ENCODE measurements at places on chromosomes 7 and 10.
A peak's percentile ranks its signal among the peaks of the same experiment; 100 is the strongest.

GRCh38 chr7:106288263-106288662, 3.5 kb upstream of the NAMPT start:
- no peak for DNase-seq

DNA sequence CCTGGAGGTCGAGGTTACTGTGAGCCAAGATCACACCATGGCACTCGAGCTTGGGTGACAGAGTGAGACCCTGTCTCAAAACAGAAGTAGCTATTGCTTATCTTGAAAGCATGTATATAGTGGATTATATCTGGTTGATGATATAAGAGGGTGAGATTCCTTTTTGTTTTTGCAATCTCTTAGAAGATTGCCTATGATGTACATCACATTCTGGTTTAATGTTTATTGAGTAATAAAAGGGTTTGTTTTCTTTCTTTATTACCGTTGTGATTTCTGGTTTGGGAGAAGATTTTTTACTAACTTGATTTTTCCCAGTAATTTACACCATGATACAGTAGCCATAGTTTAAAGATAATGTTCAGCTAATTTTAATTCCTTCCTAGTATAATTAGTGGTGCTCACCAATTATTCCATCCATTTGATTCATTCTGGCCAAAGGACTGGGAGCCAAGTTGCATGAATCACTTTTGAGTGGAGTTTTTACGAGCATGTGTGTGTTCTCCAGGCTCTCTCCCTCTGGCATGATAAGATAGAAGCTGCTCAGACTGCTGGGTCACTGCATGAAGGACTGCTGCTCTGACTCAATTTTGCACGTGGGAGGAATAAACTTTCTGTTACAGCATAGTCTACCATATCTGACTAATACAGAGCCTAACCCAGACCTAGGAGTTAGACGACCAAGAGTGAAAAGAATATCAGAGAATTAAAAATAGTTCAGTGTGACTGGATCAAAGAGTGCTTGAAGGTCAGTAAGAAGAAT, 13.5 kb upstream of the TSPAN13 start:
- DNase-seq: peak; percentile 72

DNA sequence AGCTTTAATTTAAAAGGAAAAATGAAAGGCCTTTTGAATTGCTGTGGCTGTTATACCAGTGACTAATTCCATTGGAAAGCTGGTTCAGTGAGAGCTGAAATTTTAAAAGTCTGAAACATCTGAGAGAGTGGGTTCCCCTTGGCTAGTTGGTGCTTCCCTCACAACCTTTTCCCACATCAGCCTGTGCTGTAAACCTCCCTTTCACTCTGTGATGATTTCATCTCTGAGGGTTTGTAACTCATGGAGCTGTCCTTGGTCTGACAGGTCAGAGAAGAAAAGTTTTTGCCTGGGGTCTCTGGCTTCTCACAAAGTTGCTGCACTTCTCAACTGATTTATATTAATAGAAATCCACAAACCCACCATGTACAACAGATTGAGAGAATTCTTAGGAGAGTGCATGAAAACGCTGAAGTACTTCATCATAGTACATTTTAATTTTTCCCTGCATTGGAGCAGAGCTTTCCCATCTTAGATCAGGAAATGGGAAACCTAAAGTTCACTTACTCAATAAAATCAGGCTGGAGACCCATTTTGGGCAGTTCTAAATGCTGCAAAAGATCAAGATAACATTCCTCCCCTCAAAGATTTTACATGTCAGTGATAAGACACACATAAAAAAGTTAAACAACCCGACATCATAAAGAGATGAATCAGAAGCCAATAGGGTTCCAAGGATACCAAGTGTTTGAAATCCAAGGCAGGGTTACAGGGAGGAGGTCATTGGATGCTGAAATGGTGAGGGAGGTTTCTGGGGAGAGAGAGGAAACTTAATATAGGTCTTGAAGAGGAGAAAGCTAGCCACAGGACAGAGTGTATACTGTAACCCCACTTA, 157.0 kb upstream of the MKLN1 start:
- no peak for DNase-seq

DNA sequence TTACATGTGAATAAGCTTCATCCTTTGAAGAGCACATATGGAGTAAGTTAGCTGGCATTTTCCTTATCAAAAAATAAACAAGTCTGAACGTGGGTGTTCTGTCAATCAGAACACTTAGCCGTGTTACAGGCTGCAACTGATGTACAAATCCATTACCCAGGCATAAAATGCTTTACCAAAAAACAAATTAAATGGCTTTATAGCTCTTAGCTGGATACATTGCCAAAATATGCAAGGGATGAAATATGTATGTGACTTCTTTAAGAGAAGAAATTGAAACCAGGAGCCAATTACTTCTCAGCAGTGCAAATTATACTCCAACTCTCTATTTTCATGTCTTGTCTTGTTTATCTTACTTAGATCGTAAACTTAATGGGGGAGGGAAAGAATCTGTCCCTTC, 214.8 kb downstream of the DGKB start:
- DNase-seq: no peak

- DNase-seq: no peak
These were observed 8.8 kb downstream of the CHST3 start for GRCh38 chr10:71972746-71973695.

GRCh38 chr10:103598654-103599115, 105.2 kb downstream of the NEURL1 start:
- DNase-seq: peak; percentile 53

DNA sequence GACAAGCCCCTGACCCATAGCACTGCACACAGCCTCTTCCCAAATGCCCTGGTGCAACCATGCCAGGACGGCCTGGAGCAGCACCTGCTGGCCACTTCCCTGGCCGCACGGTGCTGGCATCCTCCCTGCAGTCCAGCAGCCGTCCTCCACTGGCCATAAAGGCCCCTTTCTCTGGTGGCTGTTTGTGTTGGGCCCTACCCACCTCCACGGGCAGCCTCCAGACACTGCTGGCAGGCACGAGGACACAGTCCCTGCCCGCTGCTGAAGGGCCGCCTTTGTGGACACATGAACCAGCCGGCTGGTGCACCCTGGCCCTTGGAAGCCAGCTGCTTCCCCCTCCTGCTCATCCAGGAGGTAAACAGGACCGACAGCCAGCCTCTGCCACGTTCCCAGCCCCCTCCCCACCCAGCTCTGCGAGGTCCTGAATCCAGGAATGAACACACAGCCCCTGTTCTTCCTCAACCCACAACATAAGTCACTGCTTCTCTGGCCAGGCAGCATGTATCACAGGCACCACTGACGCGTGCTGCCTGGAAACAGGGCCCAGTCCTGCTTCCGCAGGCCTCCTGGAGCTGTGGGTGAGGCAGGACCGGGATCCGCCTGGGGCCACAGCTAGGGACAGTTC, 43.8 kb downstream of the SPOCK2 start:
- no peak for DNase-seq

DNA sequence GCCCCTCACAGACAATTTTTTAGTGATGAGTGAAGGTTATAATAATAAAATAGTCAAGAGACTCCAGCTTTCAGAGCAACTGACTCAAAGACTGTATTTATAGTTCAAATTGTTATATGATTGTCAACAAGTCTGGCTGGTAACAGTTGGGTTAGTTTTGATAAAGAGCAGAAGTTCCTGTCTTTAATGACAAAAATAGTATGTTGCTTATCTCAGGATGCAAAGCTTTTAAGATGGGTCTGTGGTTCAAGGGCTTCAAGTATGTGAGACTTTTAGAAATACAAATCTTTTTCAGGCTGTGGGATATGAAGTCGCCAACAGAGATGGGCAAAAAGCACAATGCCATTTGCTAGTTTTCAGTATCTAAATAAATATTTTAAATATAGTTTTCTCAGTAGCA, 118.4 kb downstream of the ABCA13 start:
- DNase-seq: no peak

GRCh38 chr10:129417870-129418269, 49.2 kb upstream of the MGMT start:
- DNase-seq: no peak

- no peak for DNase-seq
These were observed 170.8 kb downstream of the VPS50 start for GRCh38 chr7:93402944-93403343.

DNA sequence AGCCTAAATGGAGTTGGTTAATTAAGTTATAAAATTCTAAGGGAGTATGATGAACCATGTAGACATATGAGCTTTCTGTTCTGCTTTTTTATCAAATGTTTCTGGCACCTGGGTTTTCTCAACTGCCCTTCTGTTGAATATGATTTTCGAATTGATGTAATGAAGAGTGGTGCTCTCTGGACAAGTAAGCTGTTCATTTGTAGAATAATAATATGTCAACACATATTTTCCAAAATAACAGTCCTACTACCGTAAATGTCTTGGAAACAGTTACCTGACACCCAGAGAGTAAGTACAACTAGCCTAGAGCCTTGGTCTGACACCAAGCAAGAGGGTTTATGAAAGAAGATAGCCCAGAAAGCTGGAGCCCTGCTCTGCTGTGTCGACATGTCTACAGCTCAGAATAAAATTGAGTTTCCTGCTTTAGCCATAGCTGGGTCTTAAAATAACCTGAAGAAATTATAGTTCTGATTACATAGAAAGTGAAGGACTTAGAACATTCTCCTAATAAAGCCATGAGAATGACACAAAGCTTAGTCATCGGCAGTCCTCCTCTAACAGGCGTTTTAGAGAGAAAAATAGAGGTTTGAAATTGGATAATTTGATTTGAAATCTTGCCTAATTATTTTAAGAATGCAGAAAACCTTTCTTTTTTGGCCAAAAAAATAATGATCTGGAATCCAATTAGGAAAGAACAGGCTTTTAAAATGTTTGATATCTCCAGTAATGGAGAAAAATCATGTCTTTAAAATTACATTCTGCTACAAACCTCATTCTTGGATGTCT, 25.1 kb downstream of the HDAC9 start:
- DNase-seq: no peak

DNA sequence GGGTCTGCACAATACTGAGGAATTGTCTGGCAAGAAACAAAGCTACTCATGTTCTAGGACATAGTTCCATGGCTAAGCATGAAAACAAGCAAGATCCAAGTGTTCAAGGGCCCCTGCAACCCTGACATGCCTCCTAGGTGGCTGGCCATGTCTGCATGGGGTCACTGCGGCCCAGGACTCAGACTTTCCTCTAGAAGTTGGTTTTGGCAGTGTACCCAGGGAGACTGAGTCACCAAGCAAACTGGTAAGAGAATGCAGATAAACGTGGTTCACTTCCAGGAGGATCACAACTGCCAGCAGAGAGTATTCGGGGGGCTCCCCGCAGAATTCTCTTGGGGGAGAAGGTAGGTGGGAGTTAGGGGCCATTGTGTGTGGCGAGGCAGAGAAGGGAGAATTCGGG, 7.4 kb upstream of the PFKFB3 start:
- DNase-seq: peak; percentile 41

DNA sequence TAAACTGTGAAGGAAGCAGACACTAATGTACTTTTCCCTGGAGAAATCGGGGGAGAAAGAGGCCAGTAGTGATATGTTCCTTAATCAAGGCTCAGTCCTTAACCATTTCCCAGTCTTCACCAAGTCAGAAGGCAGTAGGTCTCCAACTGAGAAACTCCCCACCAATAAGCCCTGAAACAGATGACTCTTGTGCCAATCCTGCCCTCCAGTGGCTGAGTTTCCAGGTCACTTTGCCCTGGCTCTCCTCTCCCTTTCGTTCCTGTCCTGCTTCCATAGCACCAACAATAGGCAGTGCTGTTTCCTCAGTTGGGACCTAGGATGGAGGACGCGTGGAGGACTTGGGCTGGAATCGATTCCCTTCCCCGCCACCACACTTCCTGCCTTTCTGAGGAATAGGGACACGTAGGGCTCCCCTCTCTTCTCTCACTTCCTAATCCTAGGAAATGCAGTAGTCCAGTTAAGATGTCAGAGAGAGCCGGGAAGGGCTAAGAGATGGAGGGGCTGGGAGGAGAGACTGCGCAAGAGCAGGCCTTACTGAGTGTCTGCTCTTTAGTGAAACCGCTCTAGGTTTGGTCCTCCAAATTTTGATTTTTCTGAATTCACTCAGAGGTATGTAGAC, 23.4 kb downstream of the ATOH7 start:
- peak; percentile 56 for DNase-seq

- DNase-seq: peak; percentile 93
These were observed 174.9 kb upstream of the NRP1 start for GRCh38 chr10:33509231-33509831.

- DNase-seq: no peak
These were observed 129.9 kb downstream of the INHBA start for GRCh38 chr7:41573015-41573414.

DNA sequence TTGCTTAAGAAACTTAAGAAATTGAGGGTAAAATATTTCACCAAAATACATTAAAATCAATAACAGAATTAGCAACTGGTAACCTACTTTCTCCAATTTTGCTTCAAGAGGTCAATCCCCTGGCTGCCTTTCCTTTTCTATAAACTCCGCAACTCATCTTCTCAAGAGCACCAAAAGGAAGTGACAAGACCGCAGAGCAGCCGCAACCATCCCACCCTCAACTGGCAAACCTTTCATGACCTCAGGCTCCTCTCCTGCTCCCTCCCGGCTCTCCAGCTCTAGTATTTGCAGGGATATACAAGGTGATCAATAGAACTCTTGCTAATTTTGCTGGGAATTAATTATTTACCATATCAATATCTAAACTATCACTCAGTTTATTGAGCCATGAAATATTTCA, 88.9 kb downstream of the ATE1 start:
- no peak for DNase-seq

DNA sequence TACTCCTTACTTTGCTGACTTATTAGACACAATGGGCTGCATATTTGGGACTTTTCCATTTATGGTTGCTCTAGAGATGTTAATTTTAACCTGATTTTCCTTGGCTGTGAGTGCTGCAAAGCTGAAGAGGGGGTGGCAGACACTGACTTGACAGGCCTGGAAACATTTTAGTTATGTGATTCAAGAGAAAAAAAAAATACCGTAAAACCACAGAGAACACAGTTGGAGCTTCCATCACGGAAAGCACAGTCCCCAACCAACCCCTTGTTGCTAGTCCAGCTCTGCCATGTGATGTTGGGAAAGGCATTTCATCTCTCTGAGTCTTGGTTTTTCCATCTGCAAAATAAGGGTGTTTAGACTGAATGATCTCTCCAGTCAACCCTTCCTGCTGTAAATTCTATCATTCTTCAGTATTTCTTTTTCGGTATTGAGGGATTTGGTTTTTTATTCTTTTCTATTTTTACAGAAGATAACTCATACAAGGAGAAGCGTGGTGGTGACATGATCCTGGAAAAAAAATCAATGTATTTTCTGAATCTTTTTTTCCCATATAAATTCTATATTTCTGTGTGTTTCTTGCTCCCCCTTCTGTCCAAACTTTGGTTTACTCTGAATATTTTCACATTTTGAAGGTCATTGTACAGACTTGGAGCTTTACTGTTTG, 246.1 kb downstream of the REEP3 start:
- peak; percentile 46 for DNase-seq
